ENCODE measurements at places on chromosomes 11 and 22. TPM values are rescaled to one million over a fixed set of nuclear protein-coding genes. Genes with fewer than 3 reads are reported as not detected.

Gene ESAM
- 50.2 TPM for total RNA-seq

DNA sequence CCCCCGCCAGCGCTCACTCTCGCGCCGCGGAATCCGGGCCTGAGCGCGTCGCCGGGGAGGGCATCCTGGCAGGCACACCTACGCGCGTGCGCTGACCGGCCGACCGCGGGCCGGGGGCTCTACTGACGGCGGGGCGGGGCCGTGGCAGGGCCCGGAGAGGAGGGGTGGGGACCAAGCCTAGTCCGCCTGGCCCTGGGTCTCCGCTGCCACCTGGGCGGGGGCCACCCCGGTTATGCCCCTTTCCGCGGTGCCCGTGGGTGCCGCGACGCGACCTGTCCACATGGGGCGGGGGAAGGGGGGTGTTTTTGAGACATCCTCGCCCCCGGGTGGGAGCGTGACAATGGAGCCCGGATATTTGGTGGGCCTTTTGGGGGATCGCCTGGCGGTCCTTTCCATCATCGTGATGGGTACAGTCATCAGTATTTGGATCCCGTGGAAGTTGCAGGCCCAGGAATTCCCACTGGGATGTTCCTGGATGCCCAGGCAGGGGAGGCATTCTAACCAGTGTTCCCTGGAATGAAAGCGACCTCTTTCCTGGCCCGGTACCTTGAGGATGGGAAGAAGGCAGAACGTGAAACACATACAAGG lies 2.2 kb downstream of the NCAM1 start:
- no peak for DNase-seq

Gene NDUFS3
- total RNA-seq: 234 TPM

- no peak for DNase-seq
Measured at GRCh38 chr11:132123854-132124835, 753.7 kb downstream of the NTM start.

Gene APOA4
- total RNA-seq: not detected

Gene ACTN3
- 0.11 TPM for total RNA-seq

- no peak for DNase-seq
Measured at GRCh38 chr11:110022548-110022947, 70.6 kb upstream of the ZC3H12C start.

DNA sequence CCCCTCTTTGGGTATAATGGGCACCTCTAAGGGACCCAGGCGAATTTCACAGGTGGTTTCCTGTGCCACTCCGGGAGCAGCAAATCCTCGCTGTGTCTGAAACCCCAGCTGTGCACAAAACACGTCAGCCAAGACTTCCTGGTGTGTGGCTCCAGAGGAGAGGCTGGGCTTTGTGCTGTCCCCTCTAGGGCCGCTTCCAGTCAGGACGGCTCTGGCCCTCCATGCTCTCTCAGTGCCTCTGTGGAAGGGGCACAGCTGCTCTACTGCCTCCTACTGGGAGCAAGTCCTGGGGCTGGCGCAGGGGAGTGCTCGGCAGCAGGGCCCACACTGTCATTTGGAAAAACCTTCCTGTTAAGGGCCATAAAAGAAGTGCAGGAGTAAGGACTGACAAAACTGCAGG lies 23.7 kb upstream of the ARFGAP3 start:
- no peak for DNase-seq
